ENCODE measurements at places on chromosomes 12 and 14.

DNA sequence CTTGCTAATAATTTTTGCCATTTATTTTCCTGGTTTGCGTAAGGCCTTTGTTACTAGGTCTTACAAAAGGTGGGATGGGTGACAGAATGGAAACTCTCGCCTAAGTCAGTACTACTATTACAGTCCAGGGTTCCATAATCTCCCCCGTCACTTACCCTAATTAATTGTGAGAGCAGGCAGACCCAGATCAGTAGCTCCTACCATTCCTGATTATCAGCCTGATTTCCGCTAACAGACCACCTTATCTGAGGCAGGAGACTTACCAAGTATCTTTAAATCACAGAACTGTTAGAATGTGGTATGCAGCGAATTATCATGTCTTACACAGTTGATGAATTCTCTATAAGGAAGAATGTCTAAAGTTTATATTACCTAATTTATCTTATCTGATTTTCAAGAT, 234.7 kb downstream of the FOXN3 start:
- DNase-seq, result no peak

GRCh38 chr12:52395761-52396434, 10.2 kb downstream of the KRT82 start:
- no peak for DNase-seq

DNA sequence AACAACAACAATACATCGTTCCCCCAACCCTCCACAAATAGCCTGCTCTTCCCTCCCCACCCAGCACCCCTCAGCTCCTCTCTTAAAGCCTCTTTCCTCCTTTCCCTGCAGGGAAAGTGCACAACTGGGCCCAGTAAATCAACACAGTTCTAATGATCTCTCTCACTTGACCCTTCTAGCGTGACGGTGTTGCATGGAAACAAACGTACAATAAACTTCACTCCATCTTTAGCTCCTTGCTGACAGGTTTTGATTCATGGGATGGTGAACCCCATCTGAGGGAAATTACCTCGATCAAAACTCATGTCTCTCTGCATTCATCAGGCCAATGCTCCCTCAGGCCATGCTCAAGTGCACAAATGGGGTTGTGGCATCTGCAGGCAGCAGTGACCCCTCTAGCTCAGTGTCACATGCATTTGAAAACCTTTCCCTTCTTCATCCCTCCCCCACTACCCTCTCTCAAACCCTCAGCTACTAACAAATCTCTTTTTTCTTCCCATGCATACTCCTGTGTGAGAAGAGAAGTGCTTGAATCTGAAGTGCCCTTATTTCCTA, 22.9 kb downstream of the GDF11 start:
- DNase-seq, result no peak

GRCh38 chr14:70107309-70107708, 81.4 kb downstream of the SLC8A3 start:
- no peak for DNase-seq

GRCh38 chr14:22471545-22472121, 117.4 kb downstream of the DAD1 start:
- no peak for DNase-seq

DNA sequence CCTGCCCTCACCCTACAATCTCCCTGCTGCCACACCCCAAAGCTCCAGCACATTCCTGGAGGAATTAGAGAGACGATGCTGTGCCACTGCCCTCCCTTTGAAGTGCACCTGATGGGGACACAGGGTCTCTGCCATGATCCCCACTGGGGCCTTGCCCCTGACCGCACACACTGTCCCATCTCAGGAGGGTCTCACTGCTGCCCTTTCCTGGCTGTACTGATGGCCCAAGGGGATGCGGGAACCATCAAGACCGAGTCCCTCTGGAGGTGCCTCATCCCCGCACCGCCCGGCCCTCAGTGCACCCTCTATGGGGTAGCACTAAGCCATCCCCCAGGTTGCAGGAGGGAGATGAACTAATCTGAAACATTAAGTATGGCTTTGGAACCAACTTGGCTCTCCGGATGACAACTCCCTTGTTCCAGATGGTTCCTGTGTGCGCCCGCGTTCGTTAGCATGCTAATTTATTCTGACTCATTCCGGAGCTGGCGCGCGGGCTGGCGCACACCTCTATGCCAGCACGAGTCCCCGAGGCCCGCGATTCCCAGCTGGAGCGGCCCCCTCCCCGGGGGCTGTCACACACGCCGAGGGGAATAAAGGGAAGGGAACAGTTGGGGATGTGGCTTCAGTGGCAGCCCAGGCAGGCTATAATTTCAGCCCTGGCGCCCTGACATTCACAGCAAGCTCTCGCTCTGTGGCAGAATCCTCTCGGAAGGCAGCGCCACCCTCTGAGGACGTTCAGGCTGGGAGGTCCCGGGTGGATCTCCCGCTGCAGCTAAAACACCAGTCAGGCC, 34.2 kb upstream of the C14orf180 start:
- no peak for DNase-seq

DNA sequence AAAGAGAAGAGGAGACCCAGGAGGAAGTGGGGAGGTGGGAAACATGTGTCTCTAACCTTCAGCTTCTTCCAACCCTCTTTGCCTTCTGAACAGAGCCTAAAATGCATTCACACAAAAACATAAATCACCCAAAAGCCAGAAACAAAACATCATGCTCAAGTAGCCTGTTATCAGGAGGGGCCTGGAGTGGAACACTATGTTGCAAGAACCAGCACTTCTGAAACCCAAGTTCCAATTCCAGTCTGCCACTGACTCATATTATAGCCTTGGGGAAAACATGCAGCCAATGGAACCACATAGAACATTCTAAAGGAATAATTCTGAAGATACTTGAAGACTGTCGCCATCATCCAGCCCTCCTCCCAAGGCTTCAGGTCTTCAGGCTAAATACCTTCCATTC, 169.8 kb upstream of the PLXNC1 start:
- DNase-seq, result no peak

DNA sequence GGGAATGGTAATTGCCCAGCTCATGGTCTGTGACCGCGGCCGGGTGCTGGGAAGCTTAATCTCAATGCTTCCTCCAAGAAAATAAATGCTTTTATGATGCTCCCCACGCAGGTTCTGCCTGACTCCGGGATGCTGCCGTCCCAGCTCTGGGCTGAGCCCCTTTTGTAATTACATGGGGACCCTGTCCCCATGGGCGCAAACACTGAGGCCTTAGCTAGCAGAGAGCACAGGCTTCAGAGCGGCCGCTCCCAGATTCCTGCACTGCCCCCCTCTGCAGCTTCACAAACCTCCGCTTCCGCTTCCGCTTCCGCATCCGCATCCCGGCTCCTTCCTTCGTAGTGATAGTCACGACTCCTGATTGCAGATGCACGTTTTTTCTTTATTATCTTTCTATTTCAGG, 129.5 kb downstream of the KIF26A start:
- DNase-seq, result no peak

DNA sequence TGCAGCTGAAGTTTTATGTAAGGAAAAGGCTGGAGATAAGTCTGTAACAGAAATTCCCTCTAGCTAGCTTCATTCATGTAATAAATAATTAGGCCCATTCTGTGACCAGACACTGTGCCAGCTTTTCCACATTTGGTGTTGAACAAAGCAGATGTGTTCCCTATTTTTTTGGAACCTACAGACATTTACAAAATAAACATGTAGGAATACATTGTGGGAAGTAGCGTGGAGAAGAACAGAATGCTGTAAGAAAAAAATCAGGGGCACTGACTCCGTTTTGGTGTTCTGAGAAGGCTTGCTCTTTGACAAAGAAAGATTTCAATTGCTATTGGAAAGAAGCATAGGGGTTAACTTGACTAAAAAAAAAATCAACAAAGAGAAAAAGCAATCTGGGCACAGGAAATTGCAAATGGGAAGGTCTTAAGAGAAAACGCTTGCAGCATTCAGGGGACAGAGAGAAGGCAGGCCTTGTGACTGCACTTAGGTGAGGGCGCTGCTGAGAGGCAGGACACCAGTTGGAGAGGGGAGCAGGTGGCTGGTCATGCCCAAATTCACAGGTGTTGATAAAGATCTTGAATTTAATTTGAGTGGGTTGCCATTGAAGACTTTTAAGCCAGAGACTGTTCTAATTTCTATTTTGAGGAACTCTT, 4.0 kb downstream of the FAR2 start:
- DNase-seq, result no peak

GRCh38 chr12:50572287-50572686, 67.5 kb downstream of the DIP2B start:
- DNase-seq, result no peak

- no peak for DNase-seq
Measured at GRCh38 chr12:80937391-80938238, at the start of gene LIN7A. Gene LIN7A, minus strand, starts transcription at chr12:80937934. Its CDS starts 212 bp downstream, at chr12:80937722.

DNA sequence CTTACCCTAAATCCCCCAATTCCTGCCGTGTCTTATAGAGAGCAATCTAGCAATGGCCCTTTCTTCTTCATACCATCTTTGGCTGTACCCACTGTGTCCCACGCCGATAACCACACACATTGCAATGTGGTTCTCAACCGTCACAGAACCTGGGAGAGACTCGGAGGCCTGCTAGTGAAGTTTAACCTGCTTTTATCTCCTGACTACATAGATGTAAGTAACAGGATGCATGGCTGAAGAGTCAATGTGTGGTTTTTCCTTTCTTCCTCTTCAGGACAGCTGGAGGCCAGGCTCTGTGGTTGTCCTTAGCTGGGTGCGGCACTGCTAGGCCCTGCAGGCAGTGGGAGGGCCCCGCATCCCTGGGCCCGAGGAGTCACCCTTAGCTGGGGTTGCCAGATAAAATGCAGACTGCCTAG, 51.3 kb downstream of the ZNF664 start:
- DNase-seq, result no peak

DNA sequence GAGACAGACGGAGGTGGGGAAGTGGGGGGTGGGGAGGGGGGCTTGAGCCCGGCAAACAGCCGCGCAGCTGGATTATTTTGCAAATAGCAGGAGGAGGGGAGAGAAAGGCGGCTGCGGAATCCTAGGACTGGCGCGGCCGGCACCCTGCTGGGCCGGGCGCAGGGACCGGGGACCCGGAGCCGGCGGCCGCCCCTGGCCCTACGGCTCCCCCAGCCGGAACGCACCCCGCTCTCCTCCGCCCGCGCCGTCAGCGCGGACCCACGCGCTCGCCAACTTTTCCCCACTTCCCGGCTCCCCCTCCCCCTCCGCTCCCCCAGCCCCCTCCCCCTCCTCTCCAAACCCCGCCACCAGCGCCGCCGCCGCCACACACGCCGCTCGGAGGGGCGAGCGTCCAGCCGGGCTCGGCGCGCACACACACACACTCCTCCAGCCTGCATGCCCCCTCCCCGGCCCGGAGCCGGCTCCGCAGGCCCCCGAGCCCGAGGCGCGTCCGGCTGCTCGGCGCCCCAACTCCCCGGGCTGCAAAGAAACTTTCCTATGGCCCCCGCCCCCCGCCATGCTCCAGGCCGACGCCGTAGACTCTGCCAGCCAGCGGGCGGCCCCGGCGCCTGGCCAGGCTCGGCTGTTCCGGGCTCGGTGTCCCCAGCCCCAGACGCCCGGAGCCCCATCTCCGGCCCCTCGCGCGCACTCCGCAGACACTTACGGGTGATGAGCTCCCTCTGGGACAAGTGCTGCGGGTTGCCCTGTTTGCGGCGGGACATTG, 1.4 kb downstream of the BCL11B start:
- no peak for DNase-seq

DNA sequence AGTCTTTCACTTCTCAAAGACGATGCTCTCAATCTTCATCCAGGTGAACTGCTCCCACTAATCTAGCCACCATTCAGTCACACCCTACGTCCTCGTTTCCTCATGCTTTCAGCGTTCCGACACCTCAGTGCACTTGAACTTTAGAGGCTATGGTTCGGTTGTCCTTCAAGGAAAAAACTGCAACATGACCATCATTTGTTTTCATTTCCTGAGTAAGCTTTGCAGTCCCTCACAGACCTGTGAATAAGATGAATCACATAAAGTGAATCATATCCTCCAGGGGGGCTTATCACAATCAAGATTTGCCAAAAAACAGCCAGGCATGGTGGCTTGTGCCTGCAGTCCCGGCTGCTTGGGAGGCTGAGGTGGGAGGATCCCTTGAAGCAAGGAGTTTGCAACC, 80.2 kb downstream of the TMCC3 start:
- DNase-seq, result no peak

DNA sequence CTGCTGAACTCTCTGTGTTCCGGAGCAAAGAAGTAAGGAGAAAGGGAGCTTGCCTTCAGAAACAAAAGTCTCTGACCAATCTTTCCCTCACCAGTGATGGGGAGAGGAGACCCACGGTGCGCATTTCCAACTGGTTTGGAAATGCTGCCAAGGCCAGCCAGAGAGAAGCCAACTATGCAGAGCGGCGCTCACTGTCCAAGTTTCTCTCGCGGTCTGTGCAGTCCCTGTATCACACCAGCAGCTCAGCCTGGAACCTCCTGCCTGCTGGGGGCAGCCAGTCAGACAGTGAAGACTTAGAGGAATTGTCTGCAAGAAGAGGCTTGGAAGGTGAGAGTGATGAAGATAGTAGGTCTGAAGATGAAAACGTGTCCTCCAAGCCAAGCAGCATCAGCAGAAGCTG, 206.2 kb downstream of the NAV3 start:
- DNase-seq, result no peak
